Endothelial cell (in vitro differentiated cells): ENCODE measurements at places on chromosomes 3 and 15.

DNA sequence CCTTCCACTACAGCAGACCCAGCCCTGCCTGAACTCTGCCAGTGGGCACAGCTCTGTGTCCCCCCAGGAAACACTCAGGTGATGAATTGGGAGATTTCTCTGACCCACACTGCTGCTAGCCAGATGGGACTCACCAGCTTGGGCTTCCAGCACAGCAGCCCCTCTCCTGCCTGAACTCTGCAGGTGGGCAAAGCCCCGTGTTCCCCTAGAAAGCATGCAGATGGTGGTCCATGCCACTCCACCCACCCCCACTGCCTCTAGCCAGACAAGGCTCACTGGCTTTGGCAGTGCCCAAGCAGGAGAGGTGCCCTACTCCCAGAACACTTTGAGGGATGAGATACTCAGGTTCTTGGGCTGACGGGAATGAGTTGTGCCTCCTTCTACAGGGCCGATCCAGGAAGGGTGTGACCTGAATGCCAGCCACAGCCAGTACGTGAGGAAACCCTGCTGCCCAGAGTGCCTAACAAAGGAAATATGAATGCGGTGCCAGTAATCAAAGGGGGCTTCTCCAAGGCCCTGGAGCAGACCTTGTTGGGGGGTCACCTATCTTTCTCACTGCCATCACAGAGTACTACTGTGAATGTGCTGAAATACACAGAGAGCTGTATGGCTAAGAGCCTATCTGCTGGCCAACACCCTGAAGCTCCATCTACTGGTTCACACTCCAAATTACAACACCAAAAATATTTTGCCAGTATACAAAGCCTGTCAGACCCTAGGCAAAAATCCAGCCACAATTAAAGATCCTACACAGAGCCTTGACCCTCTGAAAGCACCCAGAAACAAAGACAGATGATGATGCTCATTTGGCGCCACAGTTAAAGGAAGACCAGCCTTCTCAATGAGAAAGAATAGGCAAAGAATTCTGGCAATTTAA is 61.9 kb downstream of the BTLA start:
- DNase-seq: no peak

DNA sequence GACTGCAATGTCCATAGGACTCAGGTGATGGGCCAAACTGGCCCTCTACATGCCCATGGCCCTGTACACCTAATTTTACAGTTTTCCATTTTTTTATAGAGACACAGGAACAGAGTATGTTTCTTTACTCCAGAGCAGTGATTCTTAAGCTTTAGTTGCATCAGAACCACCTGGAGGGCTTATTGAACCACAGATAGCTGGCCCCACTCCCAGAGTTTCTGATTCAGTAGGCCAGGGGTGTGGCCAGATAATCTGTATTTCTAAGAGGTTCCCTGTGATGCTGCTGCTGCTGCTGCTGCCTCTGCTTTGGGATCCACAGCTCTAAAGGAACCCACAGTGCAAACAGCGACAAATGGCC is 5.1 kb downstream of the RBP1 start:
- no peak for DNase-seq

- DNase-seq: no peak
Observed at GRCh38 chr3:35971686-35972085, 332.4 kb downstream of the ARPP21 start.

- DNase-seq: no peak
Observed at GRCh38 chr3:122085673-122086072, 30.5 kb downstream of the CD86 start.

DNA sequence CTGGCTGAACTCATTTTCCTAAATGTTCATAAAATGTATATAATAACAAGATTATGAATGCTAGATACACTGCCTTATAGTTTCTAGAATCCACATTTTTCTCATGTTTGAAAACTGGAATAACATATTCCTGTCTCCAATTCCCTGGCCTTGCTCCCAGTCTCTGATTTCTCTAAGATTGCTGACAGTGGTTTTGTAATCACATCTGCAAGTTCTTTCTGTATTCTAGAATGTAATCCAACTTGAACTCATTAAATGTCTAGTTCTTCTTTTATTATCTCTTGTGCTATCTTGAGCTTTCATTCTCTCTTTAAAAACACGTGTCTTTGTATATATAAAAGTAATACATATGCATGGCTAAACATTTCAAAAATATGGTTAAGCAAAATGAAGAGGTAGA is 215.2 kb upstream of the ADAMTS9 start:
- DNase-seq: no peak

GRCh38 chr3:4078903-4079302 is 224.3 kb upstream of the SETMAR start:
- DNase-seq: no peak

DNA sequence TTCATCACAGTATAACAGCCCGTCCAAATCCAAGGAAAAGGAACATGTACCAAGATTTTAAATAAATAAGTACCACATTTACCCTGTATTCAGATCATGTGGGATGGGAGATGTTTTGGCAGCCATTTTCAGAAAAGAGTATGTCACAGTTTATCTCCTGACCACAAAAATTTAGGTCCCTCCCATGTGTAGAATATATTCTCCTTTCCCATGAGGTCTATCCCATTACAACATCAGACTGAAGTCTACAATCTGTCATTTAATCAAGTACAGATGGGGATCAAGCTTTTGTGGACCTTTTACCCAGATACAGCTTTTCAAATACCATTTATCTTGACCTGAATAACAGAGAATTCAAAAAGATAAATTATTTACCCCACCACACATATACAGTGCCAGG is 444.5 kb downstream of the PLOD2 start:
- DNase-seq: no peak

- no peak for DNase-seq
Observed at GRCh38 chr3:44954962-44955361, 21.0 kb downstream of the ZDHHC3 start.

GRCh38 chr3:183178833-183179549 is 16.5 kb upstream of the LAMP3 start:
- DNase-seq: peak; percentile 56

GRCh38 chr15:98596885-98597392 is 51.4 kb upstream of the IGF1R start:
- no peak for DNase-seq

DNA sequence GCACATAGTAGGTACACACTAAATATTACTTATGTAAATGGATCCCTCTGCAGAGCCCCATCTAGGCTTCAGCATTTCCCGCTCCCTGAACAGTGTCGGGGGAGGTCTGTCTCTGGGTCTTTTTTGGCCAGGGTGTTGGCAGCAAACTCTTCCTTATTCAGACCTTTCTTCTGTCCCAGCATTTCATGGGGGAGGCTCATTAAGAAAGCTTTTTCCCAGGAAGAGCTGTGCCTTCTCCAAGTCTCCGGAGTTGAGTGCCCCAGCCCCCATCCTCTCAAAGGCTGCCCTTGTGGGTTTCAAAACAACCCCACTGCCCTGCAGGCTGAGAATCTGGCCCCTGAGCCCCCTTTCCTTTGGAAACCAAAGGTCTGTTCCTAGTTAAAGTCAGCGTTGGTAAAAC is 25.1 kb downstream of the SLC6A11 start:
- no peak for DNase-seq

DNA sequence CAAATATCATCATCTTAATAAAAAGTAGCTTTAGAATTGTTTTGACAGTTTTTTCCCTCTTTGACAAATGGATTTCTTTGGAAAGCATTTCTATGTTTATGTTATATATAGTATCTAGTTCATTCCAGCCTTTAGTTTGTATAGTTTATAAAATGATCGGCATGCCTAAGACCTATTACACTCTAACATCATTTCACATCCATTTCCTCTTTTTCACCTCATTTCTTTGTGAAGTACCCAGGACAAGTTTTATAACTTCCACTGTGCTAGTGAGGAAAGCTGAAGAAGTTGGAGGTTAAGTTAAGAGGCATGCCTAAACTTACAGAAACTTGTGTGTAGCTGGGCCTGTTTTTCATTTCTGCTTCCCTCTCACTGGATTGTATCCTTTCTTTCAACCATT is 178.4 kb downstream of the TP63 start:
- no peak for DNase-seq

DNA sequence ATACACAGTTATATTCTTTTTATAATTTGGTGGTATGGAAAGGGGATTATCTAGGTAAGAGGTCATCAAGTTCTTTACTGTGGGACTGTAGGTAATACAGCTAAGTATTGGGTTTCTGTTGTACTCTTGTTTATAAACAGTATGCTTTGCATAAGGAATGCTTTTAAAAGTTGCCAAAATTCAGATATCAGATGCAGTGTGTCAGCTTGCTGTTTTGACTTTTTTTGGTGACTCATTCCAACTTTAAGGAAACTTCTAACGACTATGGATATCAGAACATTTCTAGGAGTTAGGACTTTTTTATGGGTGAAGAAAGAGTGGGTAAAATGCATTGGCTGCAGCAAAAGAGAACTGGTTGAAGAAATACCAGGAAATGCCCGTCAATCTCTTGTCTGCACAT is 2.8 kb downstream of the SCAANT1 start:
- DNase-seq: no peak

GRCh38 chr15:62413153-62413552 is 248.1 kb upstream of the C2CD4B start:
- DNase-seq: no peak

DNA sequence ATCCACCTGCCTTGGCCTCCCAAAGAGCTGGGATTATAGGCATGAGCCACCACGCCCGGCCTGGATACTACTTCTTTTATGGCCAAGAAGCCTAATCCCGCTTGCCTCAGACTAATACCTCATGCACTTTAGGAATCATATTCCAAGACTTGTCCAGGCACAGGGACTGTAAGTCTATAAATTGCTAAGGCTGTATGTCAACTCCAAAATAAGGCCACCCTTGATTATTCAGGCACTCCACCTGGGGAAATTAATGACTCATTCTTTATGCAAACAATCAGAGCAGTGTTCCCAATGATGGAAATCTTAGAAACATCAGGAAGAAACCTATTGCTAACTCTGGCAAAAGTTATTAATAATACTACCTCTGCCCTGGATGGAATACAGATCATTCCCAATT is 98.4 kb downstream of the ERC2 start:
- DNase-seq: no peak

DNA sequence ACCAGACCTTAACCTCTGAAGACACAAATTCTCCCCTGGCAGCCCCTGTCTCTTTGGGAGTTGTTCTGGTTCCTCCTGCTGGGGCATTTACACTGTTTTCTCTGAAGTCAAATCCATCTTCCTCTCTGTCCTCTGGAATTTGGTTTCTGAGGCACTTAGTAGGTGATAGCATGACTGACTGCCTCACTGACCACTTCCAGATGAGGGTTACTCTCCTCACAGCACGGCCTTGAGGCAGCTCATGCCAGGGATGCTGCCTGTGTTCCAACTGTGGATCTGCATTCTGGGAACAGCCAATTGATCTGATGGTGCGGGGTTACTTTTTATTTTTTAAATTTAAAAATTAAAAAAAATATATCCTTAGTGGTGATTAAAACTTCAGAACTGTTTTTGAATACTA is 140.9 kb upstream of the ROPN1 start:
- DNase-seq: no peak

GRCh38 chr3:179464323-179465092 is 13.2 kb upstream of the GNB4 start:
- DNase-seq: no peak

- no peak for DNase-seq
Observed at GRCh38 chr3:14836049-14836468, 17.3 kb downstream of the FGD5 start.

GRCh38 chr3:18007980-18008379 is 265.5 kb upstream of the TBC1D5 start:
- DNase-seq: no peak

DNA sequence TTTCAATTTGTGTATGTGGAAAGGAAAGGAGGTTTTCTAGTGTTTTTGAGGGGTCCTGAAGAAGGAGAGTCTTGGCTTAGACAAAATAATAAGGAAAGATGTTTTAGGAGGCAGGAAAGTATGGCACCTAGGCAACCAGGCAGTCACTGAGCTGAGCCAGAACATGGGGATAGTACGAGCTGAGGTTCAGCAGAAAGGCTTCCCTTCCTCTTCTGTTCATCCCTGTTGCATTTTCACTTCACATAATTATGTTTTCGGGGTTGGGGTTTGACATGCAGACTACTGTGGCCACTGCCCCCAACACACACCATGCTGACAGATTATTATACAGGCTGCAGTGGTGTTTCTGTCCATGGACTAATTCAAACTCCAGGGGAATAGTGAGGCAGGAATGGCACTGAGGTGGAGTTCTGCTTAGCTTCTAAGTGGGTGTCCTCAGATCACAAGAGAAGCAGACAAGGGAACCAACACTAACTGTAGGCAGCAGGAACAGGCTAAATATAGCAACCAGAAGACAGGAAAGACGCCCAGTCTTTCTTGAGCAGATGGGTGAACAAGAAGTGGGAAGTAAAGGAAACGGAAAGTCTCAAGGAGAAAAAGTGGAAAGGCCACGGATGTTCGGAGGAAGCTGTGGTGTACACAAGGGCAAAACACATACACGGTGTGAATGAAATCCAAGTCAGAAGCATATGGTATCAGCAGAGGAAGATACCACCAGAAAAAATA is 305.8 kb downstream of the PLCL2 start:
- DNase-seq: no peak
